ENCODE measurements at places on chromosomes 4 and X.

- DNase-seq = no peak
Measured at GRCh38 chr4:19623866-19624265, 627.8 kb upstream of the SLIT2 start.

GRCh38 chrX:69948276-69948797 is 101.4 kb downstream of the AWAT2 start:
- DNase-seq = no peak

- DNase-seq = no peak
Measured at GRCh38 chrX:30904632-30905031, 15.6 kb upstream of the TAB3 start.

GRCh38 chr4:110165382-110166286 is 32.8 kb downstream of the ELOVL6 start:
- DNase-seq = no peak

GRCh38 chrX:51395480-51395809 is 62.8 kb downstream of the NUDT10 start:
- DNase-seq = no peak

DNA sequence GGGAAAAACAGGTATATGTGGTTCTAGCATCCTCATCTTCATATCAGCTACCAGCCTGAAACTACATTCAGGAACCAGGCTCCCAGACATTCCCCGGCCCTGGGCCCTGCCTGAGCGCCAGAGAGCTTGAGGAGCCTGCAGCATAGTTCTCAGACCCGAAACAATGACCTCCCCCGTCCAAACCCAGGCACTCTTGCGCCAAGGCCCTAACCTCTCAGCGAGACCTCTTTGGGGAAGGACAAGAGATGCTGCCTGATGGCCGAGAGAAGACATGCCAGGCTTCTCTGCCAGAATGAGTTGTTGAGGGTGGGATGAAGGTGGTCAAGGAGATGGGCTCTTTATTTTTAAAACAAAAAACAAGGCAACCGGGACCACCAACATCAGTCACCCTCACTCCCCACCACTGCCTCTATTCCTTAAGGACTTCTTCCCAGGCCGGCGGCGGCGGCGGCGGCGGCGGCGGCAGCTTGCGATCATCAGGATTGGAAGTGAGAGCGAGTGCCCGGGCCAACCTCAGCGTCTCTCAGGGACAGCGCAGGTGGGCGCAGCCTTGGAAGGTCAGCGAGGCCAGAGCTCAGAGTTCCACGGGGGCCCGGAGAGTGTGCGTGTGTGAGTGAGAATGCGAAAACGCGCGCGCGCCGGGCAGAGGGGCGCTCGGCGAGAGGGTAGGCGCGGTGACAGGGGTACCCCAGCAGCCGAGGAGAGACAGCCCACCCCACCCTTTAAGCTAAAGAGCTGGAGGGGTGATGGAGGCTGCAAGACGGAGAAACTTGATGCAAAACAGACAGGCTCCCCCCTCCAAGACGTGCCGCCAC is 601 bp downstream of the INPP4B start:
- no peak for DNase-seq

- DNase-seq = no peak
Measured at GRCh38 chrX:27966955-27967354, 14.3 kb downstream of the DCAF8L1 start.

- DNase-seq = no peak
Measured at GRCh38 chrX:153973127-153974002, 811 bp downstream of the TMEM187 start.

- no peak for DNase-seq
Measured at GRCh38 chr4:137387924-137388323, 144.4 kb downstream of the PCDH18 start.

Measured in hypothalamus (tissue), 51 donors.